ENCODE measurements at places on chromosomes 5 and 9.
A peak's percentile ranks its signal among the peaks of the same experiment; 100 is the strongest.

DNA sequence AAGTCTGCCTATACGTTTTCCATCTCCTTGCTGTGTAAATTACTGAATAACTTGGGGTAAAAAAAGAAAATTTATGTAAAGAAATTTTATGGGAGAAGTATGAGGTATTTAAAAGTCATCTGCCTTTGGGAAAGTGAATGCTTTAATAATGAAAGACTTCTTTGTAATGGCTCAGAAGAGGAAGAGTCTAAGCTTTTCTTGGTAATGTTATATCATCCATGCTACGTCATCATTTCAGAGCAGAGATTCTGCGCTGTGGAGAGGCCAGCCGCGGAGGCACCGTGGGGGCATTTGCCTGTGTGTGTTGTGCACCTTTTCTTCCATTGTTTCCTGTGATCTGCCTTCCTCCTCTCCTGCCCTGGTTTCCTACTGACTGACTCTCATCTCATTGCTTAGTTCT lies 78.2 kb downstream of the GOLM1 start:
- no peak for DNase-seq

DNA sequence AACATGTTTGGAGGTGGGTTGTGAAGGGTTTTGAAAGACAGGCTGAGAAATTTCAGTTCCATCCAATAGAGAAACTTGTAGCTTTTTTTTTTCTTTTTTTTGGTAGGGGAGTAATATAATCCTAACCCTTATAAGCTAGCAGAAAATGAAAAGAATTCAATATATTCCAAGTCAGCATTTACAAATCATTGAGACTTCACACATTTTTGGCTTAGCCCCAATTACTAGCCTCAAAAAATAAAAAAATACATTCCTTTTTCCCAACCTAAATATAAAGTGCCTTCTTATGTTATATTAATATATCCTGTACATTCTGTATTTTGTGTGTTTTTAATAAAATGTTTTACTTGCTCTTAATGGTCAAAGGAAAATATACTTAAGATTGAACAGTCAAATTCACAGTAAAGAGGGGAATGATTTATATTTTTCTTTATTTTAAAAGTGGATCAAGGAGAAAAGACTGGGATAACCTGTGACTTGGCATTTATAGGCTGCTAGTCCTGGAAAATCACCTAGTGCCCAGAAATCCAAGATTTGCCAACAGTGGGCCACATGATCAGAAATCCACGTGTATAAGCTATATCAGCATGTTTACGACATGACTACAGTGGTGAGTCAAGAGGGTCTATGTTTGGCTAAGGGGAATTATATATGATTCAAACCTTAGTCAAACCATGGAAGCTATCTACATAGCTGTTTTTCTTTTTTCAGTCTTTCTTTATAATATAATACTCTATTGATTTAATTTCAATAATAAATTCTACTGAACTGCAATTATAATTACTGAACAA lies 14.5 kb downstream of the HACD4 start:
- no peak for DNase-seq

DNA sequence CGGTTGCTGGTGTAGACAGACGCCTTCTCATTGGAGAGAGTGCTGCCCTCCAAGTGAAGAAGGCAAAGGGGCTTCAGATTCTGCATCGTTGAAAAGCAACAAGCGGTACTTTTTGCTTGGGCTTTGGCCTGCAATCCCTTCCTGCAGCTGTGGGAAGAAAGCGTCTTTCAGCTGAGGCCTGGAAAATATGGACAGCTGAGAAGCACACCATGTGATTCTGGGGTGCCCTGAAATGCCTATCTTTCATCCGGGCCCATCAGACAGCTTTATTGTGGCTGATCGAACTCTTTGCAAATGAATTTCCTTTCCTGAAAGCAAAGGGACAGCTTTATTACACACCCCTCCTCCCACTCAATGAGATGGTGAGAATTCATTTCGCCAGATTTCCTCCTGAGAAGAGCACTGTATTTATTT lies 74.0 kb downstream of the NSG2 start:
- no peak for DNase-seq

DNA sequence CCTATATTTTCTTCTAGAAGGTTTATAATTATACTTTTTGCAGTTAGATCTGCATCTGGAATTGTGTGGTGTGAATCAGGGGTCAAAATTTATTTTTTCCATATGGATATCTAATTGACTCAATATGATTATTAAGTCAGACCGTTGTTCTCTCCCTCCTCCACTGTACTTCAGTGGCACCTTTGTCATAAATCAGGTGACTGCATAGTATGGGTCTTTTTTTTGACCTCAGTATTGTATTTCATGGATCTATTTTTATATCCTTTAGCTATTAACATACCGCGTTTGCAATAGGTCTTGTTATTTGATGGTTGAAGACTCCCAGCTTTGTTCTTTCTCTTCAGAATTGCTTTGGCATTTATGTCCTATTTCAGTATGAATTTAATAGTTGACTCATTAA lies 107.4 kb downstream of the BOD1 start:
- DNase-seq, result no peak

DNA sequence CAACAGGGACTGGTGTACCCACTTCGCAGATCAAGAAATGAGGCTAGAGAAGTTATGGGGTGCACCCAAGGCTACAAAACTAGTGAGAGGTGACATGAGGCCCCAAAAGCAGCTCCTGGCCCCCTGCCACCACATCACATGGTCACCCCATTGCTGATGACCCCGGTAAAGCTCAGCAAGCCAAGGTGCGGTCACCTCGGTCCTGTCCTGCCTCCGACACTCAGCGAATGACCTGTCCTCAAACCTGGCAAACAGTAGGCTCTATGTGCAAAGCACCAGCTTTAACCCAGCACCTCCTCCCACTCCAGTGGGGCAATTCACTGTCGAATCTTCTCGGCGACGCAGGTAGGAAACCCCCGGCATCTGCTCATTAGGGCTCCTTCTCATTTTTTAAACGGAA lies 307.4 kb downstream of the RAB3C start:
- no peak for DNase-seq

DNA sequence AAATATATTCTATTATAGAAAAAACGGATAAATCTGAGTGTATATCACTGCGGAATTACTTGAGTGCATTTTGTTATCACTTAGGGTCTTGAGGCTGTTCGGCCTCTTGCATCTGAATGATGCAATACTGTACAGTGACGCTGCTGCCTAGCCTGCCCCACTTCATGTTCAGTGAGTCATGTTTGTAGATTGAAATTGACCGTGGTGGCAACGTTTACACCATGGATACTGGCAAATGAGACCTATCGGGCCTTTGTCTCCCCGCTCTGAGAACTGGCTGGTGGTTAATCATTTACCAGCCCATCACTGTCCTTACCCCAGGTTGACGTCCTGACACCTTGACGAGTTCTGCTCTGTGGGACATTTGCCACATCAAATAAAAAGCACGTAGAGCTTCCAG lies 510.1 kb upstream of the ADAMTS16 start:
- DNase-seq, result no peak

- no peak for DNase-seq
Observed at GRCh38 chr5:173968154-173968797, 20.7 kb upstream of the C5orf47 start.

GRCh38 chr5:179326122-179326927 lies 18.9 kb downstream of the ADAMTS2 start:
- DNase-seq, result peak; percentile 82

Measured in Right ventricle myocardium inferior (tissue), 1 donor.